Tongue (tissue), 3 donors: ENCODE measurements at places on chromosomes 4 and X. TPM values are rescaled to one million over a fixed set of nuclear protein-coding genes. Genes with fewer than 3 reads are reported as not detected.

DNA sequence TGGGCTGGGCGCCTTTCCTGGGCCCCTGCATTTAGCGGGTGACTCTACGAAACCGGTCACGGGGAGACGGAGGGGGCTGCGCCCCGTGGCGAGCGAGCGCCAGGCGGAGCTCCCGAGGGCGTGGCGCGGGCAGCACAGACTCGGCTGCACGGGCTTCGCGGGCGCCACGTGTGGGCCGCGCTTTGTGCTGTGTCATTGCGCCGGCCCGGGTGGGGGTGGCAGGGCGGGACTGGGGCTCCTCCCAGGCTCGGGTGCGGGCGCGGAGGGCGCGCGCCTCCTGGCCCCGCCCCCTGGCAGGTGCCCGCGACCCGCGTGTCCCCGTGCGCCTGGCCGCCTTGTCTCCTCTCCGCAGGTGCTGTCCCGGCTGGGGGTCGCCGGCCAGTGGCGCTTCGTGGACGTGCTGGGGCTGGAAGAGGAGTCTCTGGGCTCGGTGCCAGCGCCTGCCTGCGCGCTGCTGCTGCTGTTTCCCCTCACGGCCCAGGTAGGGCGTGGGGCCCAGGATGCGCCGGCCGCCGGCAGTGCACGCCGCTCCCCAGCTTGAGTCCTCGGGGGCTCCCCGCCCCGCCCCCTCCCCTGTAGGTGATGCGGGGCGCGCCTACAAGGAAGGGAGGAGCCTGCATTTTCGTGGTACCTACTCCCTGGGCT, 651 bp downstream of the UCHL1 start:
- peak; percentile 54 for DNase-seq

DNA sequence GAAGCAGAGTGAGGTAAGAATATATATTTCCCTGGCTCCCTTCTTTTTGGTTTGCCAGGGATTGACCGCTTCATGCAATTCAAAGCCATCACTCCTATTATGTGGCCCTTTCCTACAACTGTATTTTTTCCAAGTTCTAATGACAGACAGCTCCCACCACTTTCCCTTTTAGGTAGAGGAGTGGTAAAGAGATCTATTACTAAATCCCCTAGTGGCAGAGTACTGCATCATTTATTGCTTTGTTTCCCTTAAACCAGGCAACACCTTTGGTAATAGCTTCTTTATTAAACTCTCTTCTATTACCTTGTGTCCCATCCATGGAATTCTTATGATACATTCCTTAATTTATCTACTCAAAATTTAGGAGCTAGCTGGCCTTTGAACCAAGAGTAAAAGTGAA, 90.7 kb downstream of the CNOT6L start:
- DNase-seq, result no peak

- DNase-seq, result peak; percentile 68
These were observed 207.8 kb downstream of the ADGRL3 start for GRCh38 chr4:61407642-61408618.

DNA sequence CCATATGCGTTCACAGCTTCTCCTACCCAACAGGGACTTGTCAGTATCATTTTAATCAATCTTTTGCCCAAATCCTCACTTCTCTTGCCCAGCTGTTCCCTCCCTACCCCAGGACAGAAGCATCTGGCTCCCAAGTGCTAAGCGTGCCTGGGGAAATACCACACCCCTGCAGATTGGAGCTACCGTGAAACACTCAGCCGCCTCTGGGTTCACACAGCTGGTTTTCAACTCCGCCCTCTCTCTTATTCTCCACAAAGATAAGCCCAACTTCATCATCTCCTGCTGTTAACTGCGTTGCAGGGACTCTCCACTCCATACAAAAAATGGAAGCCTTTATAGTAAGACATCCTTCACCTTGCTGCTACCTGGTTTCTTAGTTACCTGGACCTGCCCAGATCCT, 147.3 kb upstream of the FTHL17 start:
- no peak for DNase-seq

- no peak for DNase-seq
These were observed 1.5 kb upstream of the CXCL2 start for GRCh38 chr4:74100531-74100930.

- DNase-seq, result no peak
These were observed 119.6 kb downstream of the SHROOM3 start for GRCh38 chr4:76554630-76555029.

Gene AMOT
- 68.5 TPM for total RNA-seq

DNA sequence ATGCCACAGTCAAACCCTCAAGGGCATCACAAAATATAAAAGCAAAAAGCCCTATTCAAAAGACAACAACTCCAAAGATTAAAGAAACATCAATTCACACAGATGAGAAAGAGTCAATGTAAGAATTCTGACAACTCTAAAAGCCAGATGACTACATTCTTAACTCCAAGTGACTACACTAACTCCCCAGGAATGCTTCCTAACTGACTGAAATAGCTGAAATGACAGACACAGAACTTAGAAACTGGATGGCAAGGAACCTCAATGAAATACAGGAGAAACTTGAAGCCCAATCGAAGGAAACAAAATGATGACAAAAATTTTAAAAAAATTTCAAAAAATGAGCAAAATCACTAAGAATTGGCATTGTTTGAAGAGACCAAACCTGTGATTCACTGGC, 1047.6 kb upstream of the PCDH10 start:
- DNase-seq, result no peak

- DNase-seq, result no peak
These were observed 60.9 kb upstream of the TRPC3 start for GRCh38 chr4:122012735-122013134.

GRCh38 chrX:141467442-141467841, 117.1 kb downstream of the SPANXA1 start:
- no peak for DNase-seq

Gene UNC5C
- total RNA-seq, result 2.7 TPM

DNA sequence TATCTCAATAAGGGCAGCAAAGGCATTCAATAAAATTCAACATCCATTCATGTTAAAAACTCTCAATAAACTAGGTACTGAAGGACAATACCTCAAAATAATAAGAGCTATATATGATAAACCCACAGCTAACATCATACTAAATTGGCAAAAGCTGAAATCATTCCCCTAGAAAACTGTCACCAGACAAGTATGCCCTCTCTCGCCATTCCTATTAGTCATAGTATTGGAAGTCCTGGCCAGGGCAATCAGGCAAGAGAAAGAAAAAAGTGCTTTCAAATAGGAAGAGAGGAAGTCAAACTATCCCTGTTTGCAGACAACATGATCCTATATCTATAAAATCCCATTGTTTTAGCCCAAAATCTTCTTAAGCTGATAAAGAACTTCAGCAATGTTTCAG, 116.8 kb downstream of the TENT5D start:
- no peak for DNase-seq

GRCh38 chr4:78517050-78517652, 34.4 kb upstream of the ANXA3 start:
- peak; percentile 68 for DNase-seq

DNA sequence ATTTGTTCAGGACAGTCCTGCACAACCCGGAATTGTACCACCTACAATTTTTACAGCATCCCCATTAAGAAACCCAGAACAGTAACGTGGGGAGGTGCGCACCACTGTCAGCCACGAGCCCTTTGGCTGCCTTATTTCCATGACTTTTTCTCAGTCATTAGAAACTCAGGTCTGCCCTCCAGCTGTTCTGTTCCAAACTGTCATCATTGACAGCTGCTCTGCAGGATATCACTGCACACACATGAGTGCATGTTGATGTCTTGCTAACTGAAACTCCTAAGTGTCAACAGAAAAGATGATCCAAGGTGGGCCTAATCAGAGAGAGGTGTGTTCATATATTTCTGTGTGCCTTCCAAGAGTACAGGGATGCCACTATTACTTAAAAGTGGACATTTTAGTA, 123.4 kb downstream of the PARM1 start:
- peak; percentile 63 for DNase-seq

Gene ANAPC10
- total RNA-seq, result 41.5 TPM

DNA sequence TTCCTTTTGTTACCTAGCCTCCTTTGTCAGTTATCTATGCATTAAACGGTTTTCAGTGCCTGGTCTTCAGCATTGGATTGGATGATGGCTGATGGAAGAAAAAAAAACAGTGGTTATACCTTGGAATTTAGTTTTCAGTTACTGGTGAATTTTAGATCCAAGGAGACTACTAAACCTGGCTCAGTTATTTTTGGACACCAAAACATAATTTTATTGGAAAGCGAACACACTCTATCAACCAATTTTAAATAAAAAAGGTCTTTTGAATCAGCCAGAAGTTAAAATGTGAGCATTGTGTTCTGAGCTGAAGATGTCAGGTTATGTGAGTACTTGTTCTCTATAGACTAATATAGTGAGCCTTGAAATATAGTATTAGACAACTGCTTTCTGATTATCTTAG, 32.1 kb downstream of the FGF2 start:
- DNase-seq, result no peak

- DNase-seq, result no peak
These were observed 480 bp downstream of the USP46 start for GRCh38 chr4:52658641-52659000.

GRCh38 chrX:9327086-9327746, 137.6 kb upstream of the TBL1X start:
- no peak for DNase-seq
